Stimulated activated CD4-positive, alpha-beta T cell treated with anti-CD3 and anti-CD28 coated beads, Interleukin-1b, Interleukin-23, amount 100 ng/mL, for 4 hours (primary cell): ENCODE measurements at places on chromosomes 13 and 19.

- no peak for DNase-seq
These were observed 54.8 kb downstream of the EPS15L1 start for GRCh38 chr19:16416991-16417390.

GRCh38 chr13:110261166-110262081 lies 45.5 kb downstream of the COL4A1 start:
- DNase-seq = no peak

- DNase-seq = no peak
These were observed 1086.6 kb downstream of the UQCRFS1 start for GRCh38 chr19:28126135-28126898.

DNA sequence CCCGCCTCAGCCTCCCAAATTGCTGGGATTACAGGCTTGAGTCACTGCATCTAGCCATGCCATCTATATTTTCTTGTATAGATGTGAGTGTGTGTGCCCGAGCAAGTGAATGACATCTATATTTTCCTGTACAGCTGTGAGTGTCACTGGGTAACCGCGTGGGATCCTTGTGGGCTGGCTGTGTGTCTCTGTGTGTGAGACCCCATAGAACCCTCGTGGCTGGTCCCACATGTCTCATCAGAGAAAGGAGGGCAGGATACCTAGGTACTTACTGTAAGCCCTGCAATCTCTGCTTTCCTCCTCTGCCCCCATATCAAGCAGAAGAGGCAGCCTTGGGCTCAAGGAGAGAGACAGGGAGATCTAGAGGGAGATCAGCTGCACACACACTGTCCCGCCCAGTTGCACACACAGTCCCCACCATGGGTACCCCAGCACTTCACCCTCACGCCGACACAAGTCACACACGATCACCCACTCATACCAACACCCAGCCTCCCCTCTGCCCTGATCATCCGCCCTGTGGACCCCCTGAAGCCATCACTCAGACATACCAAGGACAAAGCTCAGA lies 655 bp downstream of the DENND1C start:
- no peak for DNase-seq

DNA sequence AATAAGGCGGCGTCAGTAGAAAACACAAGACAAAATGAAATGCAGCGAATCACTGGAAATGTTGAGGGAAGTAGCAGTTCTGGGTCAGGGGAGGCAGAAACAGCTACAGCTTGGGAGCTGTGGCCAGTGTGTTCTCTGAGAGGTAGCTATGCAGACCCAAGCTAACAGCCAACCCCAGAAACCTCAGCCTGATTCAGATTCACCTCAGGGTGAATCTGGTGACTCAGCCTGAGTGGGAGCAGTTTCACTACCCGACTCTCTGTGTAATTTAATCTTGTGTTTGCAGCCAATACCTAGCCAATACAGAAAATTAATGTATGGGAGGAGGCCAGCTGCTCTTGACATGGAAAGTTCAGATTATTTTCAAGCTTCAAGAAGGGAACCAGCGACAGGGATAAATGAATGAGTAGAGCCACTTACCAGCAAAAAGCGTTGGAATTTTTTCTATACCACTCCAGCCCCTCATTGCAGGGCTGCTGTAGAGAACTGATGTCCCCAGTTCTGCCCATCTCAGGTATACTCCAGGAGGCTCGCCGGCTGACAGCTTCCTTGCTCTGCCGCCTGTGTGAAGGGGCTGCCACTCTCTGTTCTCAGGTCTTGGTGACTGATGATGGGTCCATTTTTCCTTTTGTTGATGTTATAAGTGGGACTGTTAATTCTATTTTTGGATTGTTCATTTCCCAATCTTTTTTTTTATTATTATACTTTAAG lies 8.9 kb downstream of the IGFL3 start:
- no peak for DNase-seq

GRCh38 chr13:66430269-66430668 lies 799.9 kb downstream of the PCDH9 start:
- no peak for DNase-seq

DNA sequence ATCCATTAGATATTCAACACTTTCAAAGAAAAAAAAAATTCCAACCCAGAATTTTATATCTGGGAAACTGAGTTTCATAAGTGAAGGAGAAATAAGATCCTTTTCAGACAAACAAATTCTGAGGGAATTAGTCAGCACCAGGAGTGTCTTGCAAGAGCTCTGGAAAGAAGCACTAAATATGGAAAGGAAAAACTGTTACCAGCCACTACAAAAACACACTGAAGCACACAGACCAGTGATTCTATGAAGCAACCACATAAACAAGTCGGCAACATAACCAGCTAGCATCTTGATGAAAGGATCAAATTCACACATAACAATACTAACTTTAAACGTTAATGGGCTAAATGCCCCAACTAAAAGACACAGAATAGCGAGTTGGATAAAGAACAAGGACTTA lies 368.4 kb upstream of the MIR17HG start:
- no peak for DNase-seq

GRCh38 chr19:14473073-14473977 lies 1.8 kb downstream of the PTGER1 start:
- DNase-seq = no peak
